ENCODE measurements at places on chromosomes 5 and 9.

DNA sequence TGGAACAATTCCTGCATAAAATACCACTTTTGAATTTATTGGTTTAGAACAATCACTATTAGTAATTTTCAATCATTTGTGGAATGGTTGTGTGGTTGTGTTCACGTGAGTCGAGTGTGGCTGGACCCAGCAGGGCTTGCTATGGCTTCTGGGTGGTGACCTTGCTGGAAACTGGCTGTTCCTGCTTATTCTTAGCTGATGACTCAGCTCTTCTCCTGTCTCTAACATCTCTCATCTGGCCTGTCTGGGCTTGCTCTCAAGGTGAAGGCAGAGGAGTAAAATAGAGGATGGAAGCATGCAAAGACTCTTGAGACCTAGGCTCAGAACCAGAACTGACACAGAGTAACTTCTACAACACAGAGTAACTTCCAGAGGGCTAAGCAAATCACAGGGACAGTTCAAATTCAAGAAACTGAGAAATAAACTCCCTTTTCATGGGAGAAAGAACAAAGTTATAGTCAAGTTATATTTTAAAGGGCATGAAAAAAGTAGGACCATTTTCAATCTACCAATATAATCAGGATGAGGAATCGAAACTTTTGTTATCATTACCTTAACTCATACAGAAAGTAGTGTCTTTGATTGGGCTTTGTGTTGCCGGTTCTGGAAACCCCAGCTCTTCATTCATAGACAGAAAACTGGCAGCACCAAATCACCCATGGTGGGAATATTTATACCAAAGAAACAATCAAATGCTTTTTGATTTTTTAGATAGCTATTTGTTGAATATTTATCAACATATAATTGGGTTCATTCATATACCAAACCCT lies 665.1 kb downstream of the CDH18 start:
- DNase-seq, result no peak

- DNase-seq, result peak; percentile 34
Measured at GRCh38 chr9:103152473-103152872, 157.3 kb downstream of the CYLC2 start.

- no peak for DNase-seq
Measured at GRCh38 chr5:93236807-93237421, 344.1 kb downstream of the NR2F1-AS1 start.

DNA sequence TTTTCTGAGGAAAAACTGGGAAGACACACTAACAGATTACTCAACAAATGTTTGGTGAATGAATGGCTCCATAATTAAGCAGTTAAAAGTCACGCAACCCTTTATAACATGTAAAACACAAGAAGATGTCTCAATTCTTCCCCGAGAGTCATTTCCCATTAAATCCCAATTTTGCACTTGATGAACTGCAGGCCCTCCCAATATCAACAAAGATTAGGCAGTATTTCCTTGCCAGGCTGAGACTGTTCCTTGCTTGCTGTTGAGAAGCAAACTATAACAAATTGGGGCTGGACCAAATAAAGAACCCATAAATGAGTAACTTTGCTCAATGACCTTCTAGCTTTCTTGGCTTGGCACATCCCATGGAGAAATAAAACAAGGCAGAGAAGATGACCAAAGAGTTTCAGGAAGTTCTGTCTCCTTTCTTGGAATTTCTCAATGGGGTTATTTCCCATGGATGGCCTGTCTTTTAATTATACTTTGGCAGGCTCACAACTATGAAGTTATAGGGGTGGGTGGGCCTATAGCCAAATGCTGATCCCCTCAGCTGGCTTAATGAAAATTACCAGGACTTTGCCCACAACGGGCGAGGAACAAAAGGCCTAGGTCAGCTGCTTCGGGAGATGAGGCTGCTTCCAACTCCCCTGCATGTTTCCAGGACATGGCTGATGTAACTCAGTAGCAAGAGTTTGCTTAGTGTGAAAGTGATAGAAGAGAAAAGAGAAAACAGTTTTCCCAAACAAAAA lies 243.1 kb upstream of the RFX3 start:
- DNase-seq, result no peak

DNA sequence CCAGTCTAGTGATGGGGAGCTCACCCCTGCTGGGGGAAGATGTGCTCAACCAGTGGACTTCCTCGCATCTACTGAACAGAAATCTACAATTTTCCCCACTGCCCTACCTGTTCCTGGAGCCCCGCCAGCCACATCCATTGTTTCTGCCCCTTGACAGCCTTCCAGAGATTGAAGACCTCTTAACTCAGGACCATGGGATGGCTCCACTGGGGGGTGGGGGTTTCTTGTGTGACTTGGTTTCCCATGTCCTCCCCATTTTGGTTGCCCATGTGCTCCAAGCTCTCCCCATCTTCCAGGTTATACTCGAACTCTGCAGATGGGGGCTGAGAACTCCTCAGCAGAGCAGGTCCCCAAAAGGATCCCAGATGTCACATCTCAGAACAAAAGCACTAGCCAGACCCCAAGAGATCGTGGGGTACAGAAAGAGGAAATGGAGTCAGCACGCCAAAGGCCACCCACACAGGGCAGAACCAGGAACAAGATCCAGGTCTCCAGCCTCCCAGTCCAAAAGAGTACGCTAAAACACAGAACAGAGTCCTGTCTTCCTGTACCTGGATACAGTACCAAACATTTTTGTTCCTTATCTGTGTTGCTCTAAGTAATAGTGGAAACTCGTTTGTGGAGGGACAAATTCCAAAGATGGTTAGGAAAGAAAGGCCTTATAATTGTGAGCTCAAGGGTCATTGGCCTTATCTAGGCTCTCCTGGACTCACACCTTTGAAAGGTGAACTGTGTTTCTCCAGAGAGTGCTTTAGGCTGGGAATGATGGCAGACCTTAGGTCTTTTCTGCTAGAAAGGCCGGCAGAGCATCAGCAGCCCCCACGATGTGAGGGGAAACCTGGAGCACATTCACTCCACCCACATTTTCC lies 15.8 kb downstream of the CORO2A start:
- no peak for DNase-seq

- DNase-seq, result no peak
Measured at GRCh38 chr5:149859746-149860145, 84.8 kb downstream of the PDE6A start.

GRCh38 chr5:76836585-76836984 lies 13.2 kb upstream of the S100Z start:
- DNase-seq, result no peak

GRCh38 chr9:133354766-133355165 lies 1.5 kb downstream of the SURF1 start:
- no peak for DNase-seq
